Fibroblast of lung (primary cell): ENCODE measurements at places on chromosomes 12 and 14. TPM values are rescaled to one million over a fixed set of nuclear protein-coding genes. Genes with fewer than 3 reads are reported as not detected.

Gene RAB35
- 23.4 and 29.7 TPM in 2 replicates for total RNA-seq

- no peak overlapping the region for H3K4me3 ChIP-seq
- DNase-seq, result no peak
- H3K36me3 ChIP-seq, result no peaks in the 10 kb centered on the region
- H3K27me3 ChIP-seq, result no peaks in the 10 kb centered on the region
- H3K27ac ChIP-seq, result no peak overlapping the region
Observed at GRCh38 chr12:85405262-85405661, 125.2 kb downstream of the ALX1 start.

- no peak overlapping the region for H3K27ac ChIP-seq
- no peaks in the 10 kb centered on the region for H3K36me3 ChIP-seq
- H3K4me3 ChIP-seq, result no peak overlapping the region
Observed at GRCh38 chr14:71600309-71600708, 331.9 kb upstream of the RGS6 start.

DNA sequence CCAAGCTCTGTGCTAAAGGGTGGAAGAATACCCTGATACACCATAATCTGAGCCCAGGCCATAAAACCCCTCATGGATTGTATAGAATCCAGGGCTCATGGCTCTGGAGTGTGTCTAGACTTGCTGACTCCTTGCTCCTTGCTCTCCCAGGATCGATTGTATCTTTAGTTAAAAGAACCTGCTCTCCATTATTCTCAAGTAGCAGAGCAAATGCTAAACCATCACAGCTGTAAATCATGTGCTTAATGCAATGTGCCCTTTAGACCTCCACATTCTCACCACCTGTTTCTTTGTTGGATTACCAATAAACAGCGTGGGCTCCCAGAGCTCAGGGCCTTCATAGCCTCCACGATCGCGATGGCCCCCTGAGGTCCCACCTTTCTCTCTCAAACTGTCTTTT lies 411.6 kb upstream of the FBXO33 start:
- H3K27ac ChIP-seq, result no peak overlapping the region
- no peaks in the 10 kb centered on the region for H3K27me3 ChIP-seq
- H3K36me3 ChIP-seq, result no peaks in the 10 kb centered on the region
- H3K4me3 ChIP-seq, result no peak overlapping the region

DNA sequence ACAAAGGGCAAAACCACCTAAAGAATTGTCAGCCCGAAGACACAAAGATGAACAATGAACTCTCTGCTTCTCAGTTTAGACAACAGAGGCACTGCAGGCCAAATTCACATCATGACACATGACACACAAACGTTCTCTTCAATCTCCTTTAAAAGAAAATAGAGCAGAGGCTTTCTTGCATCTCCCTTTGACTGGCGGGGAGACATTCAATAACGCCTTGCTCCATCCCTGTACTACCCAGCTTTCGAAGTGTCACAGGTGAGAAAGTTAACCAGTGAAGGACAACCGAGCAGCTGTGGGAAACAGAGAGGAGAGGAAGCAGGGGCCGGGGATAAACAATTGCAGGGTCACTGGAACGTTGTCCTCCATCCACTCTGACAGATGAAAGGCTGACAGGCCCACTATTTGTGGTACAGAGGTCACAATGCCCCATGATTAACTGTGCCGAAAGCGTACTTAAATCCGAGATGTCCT lies 130.8 kb downstream of the PHLDA1 start:
- DNase-seq, result no peak
- no peaks in the 10 kb centered on the region for H3K36me3 ChIP-seq

Gene BORCS5
- 14.4 and 15.7 TPM in 2 replicates for total RNA-seq

- H3K27ac ChIP-seq, result peak overlapping the region; percentile 41
- peak overlapping the region; percentile 56 for H3K4me3 ChIP-seq
- H3K4me1 ChIP-seq, result peaks cover 6% of the 10 kb centered on the region
- H3K27me3 ChIP-seq, result no peaks in the 10 kb centered on the region
- peak; percentile 64 for DNase-seq
Observed at GRCh38 chr12:121590476-121591143, 9.8 kb upstream of the KDM2B start.
